ENCODE measurements at places on chromosomes 13 and 19.

DNA sequence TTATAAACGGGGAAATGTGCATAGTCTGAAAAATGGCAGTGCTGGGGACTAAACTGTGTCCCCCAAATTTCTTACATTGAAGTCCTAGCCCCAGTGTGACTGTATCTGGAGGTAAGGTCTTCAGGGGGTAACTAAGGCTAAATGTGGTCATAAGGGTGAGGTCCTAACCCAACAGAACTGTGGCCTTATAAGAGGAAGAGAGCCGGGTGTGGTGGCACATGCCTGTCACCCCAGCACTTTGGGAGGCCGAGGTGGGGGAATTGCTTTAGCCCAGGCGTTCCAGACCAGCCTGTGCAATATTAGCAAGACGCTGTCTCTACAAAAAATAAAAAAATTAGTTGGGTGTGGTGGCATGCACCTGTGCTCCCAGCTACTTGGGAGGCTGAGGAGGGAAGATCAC, 17.8 kb downstream of the PROZ start:
- DNase-seq = peak; percentile 79

DNA sequence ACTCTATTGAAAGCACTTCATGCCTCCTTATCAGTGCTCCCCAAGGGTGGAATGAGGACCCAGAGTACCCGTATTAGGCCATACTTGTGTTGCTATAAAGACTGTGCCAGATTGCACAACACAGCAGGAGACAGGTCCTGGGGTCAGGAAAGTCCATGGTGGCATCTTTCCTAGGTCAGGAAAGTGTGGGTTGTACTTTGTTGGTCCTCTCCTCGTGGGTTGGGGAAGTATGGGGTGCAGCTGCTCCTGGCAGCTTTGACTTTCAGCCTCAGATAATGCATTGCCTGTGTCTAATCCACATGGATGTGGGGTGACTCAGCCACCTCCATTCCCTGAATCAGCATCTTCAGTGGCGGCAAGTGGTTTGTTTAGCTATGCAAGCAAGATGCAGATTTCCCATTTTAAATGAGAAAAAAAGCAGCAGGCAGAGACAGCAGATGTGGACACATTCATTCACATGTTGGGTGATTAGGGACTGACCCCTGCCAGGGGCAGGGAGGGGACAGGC, 8.4 kb upstream of the CYP2B6 start:
- DNase-seq = no peak

- peak; percentile 60 for DNase-seq
Observed at GRCh38 chr19:53365899-53366493, 491 bp downstream of the ZNF525 start.

DNA sequence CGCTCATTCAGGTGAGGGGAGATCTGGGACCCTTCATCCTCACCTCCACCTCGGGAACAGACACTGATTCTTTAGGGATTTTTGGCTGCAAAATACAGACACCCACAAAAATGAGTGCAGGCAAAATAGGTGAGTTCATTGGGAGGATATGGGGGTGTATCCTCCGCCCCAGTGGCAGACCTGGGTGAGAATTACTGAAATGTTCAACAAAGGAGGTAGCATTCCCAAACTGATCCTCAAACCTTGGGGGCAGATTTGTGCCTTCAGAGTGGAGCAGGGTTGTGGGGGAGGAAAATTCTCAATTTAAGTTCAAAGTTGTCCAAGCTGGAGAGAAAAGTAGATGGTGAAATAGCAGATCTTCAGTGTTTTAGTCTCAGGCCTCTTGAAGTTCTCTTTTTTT, 31.3 kb upstream of the SIN3B start:
- no peak for DNase-seq

- DNase-seq = no peak
Observed at GRCh38 chr13:30510091-30510490, 44.4 kb upstream of the HMGB1 start.

Data from CD4-positive, alpha-beta T cell treated with Interleukin-21 for 1 hour (primary cell).